ENCODE measurements at places on chromosomes 1 and 21.
A peak's percentile ranks its signal among the peaks of the same experiment; 100 is the strongest.

DNA sequence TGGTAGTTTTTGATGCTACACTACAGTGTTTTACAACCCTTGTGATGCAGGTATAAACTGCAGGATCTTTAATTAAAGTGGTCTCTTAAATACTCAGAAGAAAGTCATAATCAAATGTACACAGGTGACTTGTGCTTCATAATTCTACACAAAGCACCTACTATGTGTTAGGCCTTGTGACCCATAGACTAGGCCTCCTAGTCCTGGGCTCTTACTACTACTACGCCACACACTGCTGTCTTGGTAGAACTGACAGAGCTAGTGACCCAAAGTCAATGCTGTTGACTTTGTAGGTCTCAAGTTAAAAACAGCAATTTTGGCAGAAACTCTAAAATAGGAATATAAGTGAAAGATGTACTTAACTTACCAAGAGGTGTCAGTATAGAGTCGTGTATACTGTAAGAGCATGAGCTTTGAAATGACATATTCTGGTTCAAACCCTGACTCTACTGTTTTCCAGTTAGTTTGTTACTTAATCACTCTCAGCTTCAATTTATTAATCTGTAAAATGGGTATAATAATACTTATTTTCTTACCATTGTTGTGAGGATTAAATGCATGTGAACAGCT is 48.6 kb upstream of the LMO4 start:
- DNase-seq: no peak

DNA sequence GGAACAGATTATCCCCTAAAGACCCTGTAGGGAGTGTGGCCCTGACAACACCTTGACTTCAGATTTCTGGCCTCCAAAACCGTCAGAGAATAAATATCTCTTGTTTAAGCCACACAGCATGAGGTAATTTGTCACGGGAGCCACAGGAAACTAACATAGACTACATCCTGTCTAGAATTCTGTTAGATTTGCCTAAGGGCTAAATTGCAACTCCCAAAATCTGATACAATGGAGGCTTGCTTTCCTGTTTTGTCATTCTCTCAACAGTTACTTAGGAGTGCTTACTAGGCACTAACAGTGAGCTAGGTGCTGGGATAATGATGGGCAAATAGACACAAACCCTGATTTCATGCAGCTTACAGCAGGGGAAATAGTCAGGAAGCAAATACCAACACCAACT is 141.6 kb downstream of the MIS18A start:
- no peak for DNase-seq

- DNase-seq: no peak
These were observed 77.5 kb downstream of the MAST2 start for GRCh38 chr1:45880930-45881329.

GRCh38 chr1:101178688-101179491 is 57.9 kb upstream of the S1PR1 start:
- no peak for DNase-seq

GRCh38 chr1:51898090-51898734 is 19.7 kb upstream of the NRDC start:
- no peak for DNase-seq

DNA sequence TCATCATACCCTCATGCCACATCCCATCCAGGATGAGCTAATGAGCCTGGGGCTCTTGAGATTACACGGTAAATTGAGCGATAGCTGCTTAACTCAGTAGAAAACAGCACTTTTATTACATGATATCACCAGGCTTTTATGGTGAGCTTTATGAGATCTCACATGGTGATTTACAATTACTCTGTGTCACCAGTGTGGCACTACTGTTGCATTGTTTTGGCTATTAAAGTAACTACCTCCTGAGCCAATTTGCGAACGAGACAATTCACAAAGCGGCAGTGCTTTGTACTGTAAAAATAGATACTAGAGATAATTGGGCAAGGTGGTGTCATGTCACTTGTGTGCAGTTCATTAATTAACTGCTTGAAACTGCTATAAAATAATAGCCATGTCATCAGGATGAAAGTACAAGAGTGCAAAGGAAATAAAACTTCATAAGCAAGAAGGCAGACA is 767.7 kb upstream of the ADGRL2 start:
- DNase-seq: peak; percentile 31

DNA sequence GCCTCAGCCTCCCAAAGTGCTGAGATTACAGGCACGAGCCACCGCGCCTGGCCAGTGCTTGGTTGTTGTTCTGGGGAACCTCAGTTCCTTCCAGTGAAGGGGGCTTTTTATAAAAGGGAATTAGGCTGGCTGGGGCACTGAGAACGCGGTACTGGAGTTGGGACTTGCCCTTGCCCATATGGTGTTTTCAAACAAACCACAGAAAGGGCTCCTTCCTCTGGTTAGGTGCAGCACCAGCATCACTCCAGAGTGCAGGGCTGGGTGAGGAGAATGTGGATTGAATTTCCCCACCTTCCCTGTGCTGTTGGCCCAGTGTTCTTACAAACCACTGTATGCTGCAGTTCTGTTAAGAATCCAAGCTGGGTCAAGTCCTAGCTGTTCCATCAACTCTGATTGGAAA is 5.3 kb downstream of the MAN1C1 start:
- DNase-seq: no peak

DNA sequence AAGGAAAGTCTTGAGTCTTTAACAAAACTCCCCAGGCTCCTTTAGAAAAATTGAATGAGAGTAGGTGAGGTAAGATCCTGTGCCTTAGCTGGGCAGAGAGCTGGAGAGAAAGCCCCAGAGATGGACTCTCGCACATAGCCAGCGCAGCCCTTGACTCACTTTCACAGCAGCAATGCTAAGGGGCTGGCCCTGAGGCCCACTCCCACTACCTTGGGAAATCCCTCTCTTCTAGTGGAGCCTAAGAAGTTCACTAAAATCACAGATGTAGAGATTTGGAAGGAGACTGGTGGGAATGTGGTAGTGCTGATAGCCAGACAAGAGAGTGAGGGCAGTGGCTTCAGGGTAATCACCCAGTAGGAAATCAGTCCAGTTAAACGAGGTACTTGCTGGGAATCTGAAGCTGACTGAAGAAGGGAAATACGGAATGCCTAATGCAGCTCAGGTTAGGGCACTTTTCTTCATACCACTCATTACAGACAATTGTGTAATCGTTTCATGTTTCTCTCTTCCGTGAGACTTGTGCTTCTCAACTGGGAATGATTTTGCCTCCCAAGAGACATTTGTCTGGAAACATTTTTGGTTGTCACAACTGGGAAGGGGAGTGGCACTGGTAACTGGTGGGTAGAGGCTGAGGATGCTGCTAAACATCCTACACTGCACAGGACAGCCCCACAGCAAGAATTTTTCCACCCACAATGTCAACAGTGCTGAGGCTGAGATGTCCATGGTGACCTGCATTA is 42.4 kb upstream of the LRRC8C start:
- no peak for DNase-seq

GRCh38 chr1:65979136-65980044 is 186.7 kb downstream of the PDE4B start:
- no peak for DNase-seq

DNA sequence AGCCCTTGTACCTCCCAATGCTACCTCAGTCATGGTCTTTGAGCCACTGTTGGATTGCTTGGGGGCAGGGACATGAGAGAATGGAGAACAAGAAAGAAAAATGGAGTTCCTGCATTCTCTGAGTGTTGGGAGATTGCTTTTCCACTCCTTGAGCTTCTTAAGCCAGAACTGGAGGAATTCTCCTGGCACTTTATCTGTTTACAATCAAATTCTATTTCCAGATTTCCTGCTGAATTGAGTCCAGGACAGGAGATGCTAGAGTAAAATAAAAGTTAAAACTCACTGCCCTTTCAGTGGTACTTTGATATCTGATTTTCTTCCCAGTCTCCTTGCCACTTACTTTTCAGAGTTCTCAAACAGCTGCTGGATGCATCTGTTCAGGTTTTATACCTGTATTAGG is 24.4 kb upstream of the DEPDC1 start:
- DNase-seq: no peak

Data from NCI-H1930 (cell line).